ENCODE measurements at places on chromosomes 3 and 15. TPM values are rescaled to one million over a fixed set of nuclear protein-coding genes. Genes with fewer than 3 reads are reported as not detected.

- H3K27me3 ChIP-seq, result no peaks in the 10 kb centered on the region
- no peaks in the 10 kb centered on the region for H3K36me3 ChIP-seq
- DNase-seq, result no peak
- H3K4me1 ChIP-seq, result no peaks in the 10 kb centered on the region
- no peak within 1 kb of the TSS for H3K27ac ChIP-seq
These were observed at the start of gene CAV3 for GRCh38 chr3:8733332-8734094. Gene CAV3, plus strand, starts transcription at chr3:8733802. Its CDS starts 75 bp downstream, at chr3:8733877.

GRCh38 chr3:65030847-65031463 is 343.2 kb upstream of the ADAMTS9 start:
- H3K4me1 ChIP-seq, result peaks cover 6% of the 10 kb centered on the region
- H3K27me3 ChIP-seq, result no peaks in the 10 kb centered on the region
- peak; percentile 34 for DNase-seq
- no peaks in the 10 kb centered on the region for H3K36me3 ChIP-seq
- no peak overlapping the region for H3K4me3 ChIP-seq

GRCh38 chr15:54321426-54321825 is 343.2 kb downstream of the UNC13C start:
- no peaks in the 10 kb centered on the region for H3K4me1 ChIP-seq
- H3K27me3 ChIP-seq, result no peaks in the 10 kb centered on the region
- no peak overlapping the region for H3K27ac ChIP-seq
- H3K36me3 ChIP-seq, result no peaks in the 10 kb centered on the region
- no peak for DNase-seq

DNA sequence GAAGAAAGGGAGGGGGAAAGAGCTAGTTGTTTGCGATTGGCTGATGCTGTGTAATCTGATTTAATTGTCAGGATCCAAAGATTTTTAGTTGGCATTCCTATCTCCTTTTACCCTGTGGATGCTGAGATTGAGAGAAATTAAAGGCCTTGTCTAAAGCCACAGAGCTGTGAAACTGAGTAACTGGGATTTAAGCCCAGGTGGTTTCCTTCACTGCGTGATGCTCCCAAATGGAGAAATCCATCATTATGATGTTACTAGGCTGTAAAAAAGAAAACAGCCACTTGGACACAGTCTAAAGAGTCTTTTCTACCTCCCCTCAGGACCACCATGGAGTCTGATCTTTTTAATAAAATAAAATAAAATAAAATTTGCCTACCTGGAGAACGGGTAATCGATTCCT is 883.0 kb upstream of the NR2F2 start:
- DNase-seq, result no peak
- no peak overlapping the region for H3K4me3 ChIP-seq
- H3K27ac ChIP-seq, result no peak overlapping the region
- peaks cover 15% of the 10 kb centered on the region for H3K4me1 ChIP-seq
- H3K27me3 ChIP-seq, result no peaks in the 10 kb centered on the region

DNA sequence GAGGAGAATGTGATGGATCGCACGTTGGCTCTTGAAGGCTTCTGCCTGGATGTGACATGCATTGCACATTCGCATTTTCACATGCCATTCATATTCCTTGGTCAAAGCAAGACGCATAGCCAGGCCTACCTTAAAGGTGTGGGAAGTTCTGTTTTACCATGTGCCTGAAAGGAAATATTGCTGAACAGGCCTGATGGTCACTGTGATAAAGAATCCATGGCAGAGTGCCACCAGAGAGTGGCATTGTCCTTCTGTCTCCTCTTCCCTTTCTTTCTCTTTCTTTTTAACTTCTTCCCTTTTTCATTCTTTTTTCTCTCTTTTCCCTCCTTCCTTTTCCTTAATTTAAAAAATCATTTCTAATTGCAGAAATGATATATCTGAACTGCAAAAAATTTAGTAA is 15.9 kb upstream of the MITF start:
- no peak overlapping the region for H3K4me3 ChIP-seq
- no peaks in the 10 kb centered on the region for H3K4me1 ChIP-seq
- no peaks in the 10 kb centered on the region for H3K36me3 ChIP-seq
- peaks cover 6% of the 10 kb centered on the region for H3K27me3 ChIP-seq
- no peak overlapping the region for H3K27ac ChIP-seq

The DNAH12 gene
- 0.20 TPM for total RNA-seq

DNA sequence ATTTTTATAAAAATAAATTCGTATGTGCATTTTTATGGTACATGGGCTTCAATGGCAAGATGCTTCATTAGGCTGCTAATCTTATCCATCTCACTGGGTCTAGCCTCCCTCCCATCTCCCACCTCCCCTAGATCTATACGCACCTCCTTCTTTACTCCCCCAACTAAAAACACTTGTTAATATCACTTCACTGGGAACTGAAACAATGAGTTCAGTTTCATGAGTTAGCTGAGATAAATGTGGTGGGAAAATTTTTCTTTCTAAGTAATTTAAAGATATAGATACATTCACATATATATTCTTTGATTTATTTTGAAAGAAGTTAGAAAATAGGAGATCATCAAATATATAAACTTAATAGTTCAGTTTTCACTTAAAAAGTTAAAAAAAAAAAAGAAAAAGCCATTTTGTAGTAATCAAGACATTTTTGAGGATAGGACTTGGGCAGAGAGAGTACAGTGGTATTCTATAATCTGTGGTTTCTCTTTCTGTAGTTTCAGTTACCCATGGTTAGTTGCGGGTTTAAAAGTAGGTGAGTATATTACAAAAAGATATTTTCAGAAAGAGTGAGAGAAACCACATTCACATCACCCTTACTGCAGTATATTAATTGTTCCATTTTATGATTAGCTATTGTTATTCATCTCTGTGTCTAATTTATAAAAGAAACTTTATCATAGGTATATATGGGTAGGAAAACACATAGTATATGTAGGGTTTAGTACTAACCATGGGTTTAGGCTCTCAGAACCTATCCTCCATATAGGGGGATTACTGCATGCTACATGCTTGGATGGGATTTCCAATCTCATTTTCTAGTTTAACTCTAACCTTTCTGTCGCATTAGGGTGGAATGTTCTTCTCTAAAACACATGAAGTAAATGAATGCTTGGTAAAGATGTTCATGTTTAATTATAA is 316.0 kb upstream of the CBLB start:
- H3K27ac ChIP-seq, result no peak overlapping the region
- H3K4me3 ChIP-seq, result no peak overlapping the region
- DNase-seq, result no peak
- no peaks in the 10 kb centered on the region for H3K27me3 ChIP-seq
- H3K36me3 ChIP-seq, result no peaks in the 10 kb centered on the region
- no peaks in the 10 kb centered on the region for H3K4me1 ChIP-seq

DNA sequence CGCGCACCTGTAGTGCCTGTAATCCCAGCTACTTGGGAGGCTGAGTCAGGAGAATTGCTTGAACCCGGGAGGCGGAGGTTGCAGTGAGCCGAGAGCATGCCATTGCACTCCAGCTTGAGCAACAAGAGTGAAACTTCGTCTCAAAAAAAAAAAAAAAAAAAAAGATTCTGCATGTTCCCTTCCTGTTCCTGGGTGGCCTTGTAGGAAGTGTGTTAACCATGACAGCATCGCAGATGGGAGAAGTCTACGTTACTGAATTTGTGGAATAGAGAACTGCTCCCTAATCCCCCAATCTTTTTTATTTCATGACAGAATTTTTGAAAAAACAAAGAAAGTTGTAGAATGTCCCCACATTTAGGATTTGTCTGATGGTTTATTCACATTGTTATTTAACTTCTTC is 45.4 kb downstream of the FOXL2 start:
- no peak for DNase-seq
- no peaks in the 10 kb centered on the region for H3K27me3 ChIP-seq
- no peak overlapping the region for H3K4me3 ChIP-seq
- no peaks in the 10 kb centered on the region for H3K4me1 ChIP-seq
- H3K27ac ChIP-seq, result no peak overlapping the region
- H3K36me3 ChIP-seq, result no peaks in the 10 kb centered on the region

The RBMS3 gene
- 42.3 TPM for total RNA-seq

DNA sequence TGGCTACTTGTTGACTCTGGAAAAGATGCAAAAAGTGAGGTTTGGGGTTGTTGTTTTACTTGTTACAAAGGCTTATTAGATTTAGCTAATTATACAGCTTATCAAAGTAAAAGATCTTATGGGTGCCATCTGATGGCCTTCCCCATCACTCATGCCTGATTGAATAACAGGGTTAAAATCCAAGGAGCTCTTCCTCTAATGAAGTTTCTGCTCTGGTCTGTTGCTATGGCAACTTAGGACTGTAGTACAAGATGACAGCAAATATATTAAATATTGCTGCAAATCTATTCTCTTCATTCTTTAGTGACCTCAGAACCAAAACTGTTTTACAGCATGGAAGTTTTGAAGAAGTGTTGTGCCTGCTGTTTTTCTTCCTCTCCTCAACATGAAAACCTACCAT is 45.6 kb upstream of the SRGAP3 start:
- DNase-seq, result no peak
- H3K4me1 ChIP-seq, result no peaks in the 10 kb centered on the region
- H3K27me3 ChIP-seq, result no peaks in the 10 kb centered on the region
- H3K36me3 ChIP-seq, result no peaks in the 10 kb centered on the region

The LNP1 gene
- 0.80 TPM for total RNA-seq

The CASR gene
- total RNA-seq, result not detected

- no peak overlapping the region for H3K4me3 ChIP-seq
- H3K36me3 ChIP-seq, result no peaks in the 10 kb centered on the region
- no peak for DNase-seq
- H3K27me3 ChIP-seq, result no peaks in the 10 kb centered on the region
These were observed 1044.5 kb downstream of the TUSC7 start for GRCh38 chr3:117754058-117754457.

- H3K27ac ChIP-seq, result no peak overlapping the region
- no peak overlapping the region for H3K4me3 ChIP-seq
- H3K27me3 ChIP-seq, result no peaks in the 10 kb centered on the region
These were observed 15.6 kb downstream of the IL20RB start for GRCh38 chr3:136973352-136973751.

The FRMD5 gene
- total RNA-seq, result 18.2 TPM

GRCh38 chr3:138154534-138154933 is 20.2 kb downstream of the DBR1 start:
- no peak for DNase-seq
- H3K36me3 ChIP-seq, result no peaks in the 10 kb centered on the region
- H3K27me3 ChIP-seq, result no peaks in the 10 kb centered on the region
- no peak overlapping the region for H3K4me3 ChIP-seq

- no peak overlapping the region for H3K27ac ChIP-seq
- H3K4me3 ChIP-seq, result no peak overlapping the region
- no peaks in the 10 kb centered on the region for H3K27me3 ChIP-seq
These were observed 12.7 kb downstream of the KLF15 start for GRCh38 chr3:126344380-126345041.

DNA sequence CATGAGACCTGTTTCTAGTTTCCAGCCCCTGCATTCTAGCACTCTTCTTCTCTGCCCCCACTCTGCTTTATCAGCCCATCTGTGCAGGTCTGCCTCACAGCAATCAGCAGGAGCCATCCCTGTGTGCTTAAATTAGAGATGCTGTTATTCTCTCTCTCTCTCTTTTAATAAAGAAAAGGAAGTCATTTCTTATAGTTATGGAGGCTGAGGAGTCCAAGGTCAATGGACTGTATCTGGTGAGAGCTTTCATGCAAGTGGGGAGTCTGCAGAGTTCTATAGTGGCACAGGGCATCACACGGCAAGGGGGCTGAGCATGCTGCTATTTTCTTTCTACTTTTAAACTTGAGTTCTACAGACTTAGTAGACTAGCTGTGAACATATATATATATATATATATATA is 4.5 kb upstream of the ST6GAL1 start:
- peaks cover 10% of the 10 kb centered on the region for H3K4me1 ChIP-seq
- DNase-seq, result no peak
- no peak overlapping the region for H3K4me3 ChIP-seq
- H3K36me3 ChIP-seq, result no peaks in the 10 kb centered on the region
- no peaks in the 10 kb centered on the region for H3K27me3 ChIP-seq

The STRC gene
- not detected for total RNA-seq

GRCh38 chr3:71345429-71346040 is 238.0 kb downstream of the FOXP1 start:
- no peaks in the 10 kb centered on the region for H3K27me3 ChIP-seq
- H3K36me3 ChIP-seq, result no peaks in the 10 kb centered on the region
- no peak for DNase-seq
- peaks cover 5% of the 10 kb centered on the region for H3K4me1 ChIP-seq
- no peak overlapping the region for H3K27ac ChIP-seq

The GPR149 gene
- not detected for total RNA-seq

DNA sequence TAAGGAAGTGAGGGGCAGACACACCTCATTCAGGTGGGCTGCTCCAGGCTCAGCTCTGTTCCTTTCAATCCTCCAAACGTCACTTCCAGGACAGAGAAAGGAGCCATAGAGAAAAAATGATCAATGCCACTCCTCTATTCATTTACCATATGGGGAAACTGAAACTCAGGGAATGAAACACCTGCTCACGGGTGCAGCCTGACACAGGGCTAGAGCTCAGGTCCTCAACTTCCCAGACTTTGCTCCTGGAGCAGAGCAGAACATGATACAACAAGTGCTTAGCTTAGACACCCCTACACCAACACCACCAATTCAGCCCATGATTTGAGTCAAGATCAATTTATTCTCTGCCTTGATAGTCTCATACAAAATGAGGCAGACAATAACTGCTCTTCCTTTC is 58.5 kb upstream of the LPP start:
- DNase-seq, result no peak
- no peak overlapping the region for H3K4me3 ChIP-seq
- no peaks in the 10 kb centered on the region for H3K27me3 ChIP-seq
- H3K27ac ChIP-seq, result no peak overlapping the region

GRCh38 chr15:57333487-57333886 is 42.8 kb upstream of the CGNL1 start:
- DNase-seq, result no peak
- H3K4me3 ChIP-seq, result no peak overlapping the region
- no peaks in the 10 kb centered on the region for H3K27me3 ChIP-seq
- H3K27ac ChIP-seq, result peak overlapping the region; percentile 48
- H3K36me3 ChIP-seq, result no peaks in the 10 kb centered on the region

GRCh38 chr15:68582864-68583263 is 4.1 kb downstream of the CORO2B start:
- H3K4me1 ChIP-seq, result peaks cover 19% of the 10 kb centered on the region
- no peaks in the 10 kb centered on the region for H3K36me3 ChIP-seq
- H3K27ac ChIP-seq, result no peak overlapping the region

The SNTN gene
- total RNA-seq, result not detected

DNA sequence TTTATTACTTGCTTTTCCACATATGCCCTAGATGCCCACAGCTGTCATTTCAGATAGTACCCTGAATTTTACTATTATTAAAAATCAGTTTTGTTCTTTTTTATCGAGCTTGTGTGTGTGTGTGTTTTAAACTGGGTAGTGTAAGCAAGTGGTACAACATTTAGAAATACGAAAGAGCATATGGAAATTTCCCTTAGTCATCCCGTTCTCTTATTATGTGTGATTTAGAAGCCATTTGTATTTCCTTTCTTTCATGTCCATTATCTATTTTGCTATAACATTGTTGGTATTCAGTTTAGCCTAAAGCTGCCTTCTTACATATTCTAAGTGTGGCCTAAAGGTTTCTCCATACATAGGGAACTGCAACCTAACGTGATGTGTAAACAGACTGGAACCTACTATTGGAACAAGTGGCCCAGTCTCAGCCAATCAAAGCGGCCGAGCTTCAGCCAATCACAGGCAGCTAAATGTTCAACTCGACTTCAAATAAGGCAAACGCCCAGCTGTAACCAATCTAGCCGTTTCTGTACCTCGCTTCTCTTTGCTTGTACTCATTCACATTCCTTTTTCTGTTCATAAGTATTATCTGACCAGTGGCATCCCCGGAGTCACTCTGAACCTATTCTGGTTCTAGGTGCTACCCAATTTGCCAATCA is 14.7 kb upstream of the SYN2 start:
- H3K4me1 ChIP-seq, result no peaks in the 10 kb centered on the region
- no peak overlapping the region for H3K27ac ChIP-seq
- DNase-seq, result no peak
- H3K27me3 ChIP-seq, result no peaks in the 10 kb centered on the region

The KLHDC8B gene
- total RNA-seq, result 36.0 TPM
